ENCODE measurements at places on chromosomes 7 and 10.

GRCh38 chr10:5932345-5932744 is 42.3 kb downstream of the FBH1 start:
- DNase-seq, result no peak

GRCh38 chr7:95046494-95047240 is 139.3 kb downstream of the PPP1R9A start:
- DNase-seq, result no peak

DNA sequence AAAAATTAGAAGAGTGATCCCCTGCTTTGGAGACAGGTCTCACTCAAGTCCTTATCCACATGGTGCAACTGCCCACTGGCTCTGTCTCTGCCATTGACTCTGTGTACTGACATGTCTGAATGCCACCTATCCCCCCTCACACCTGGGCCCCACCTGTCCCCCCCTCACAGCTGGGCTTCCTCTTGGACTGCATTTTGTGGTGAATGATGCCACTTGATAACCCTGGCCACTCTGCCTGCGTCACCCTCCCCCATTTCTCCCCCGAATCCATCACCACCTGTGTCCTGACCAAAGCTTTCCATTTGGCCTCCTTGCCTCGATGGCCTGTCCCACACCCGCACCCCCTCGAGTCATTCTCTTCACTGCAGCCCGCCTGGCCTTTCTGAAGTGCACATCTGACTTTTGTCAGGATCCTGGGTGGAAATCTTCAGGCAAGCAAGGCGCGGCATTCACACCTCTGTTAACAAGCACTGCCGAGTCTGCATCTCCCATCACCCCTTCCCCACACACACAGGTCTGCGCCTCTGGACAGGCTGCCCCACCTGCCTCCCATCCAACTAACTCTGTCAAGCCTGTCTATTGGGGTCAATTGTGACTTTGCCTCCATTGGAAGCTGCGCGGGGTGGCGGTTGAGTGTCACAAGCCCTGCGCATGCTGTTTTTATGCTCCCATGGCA is 175.3 kb upstream of the KLF14 start:
- no peak for DNase-seq

DNA sequence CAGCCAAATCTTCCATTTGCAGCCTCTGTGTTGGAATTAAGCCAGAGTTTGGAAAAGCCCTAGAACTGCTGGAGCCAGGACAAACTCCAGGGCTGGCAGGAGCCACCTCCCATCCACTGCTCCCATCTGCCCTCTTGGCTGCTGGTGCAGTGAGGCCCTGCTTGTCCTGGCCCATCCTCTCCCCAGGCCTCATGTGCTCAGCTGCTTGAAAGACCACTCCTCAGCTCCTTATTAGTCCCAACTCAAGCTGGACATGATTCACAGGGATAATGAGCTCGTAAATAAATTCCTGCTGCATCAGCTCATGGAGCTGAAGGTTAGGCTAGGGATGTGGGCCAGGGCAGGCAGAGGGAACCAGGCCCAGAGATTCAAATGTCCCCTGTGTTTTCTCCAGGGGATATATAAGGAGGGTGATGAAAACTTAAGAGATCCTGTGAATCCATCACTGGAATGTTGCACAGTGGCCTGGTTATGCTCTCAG is 282.8 kb downstream of the RPS24 start:
- no peak for DNase-seq

DNA sequence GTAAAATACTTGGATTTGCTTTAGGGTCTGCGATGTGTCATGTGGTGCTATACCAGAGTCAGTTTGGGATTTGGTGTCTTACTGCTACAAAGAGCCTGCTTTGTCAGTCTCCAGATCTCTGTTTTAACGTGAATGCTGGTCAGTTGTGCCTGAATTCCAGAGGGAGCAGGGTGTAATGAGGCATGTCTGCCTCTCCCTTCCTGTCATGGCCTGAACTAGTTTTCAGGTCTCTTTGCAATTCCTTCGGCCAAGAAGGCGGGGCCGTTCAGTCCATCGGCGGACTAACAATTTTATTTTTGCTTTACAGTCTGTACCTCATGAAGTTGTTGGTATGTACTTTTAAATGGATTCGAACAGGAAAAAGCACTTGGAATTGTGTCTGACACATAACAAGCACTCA is 465.1 kb upstream of the ADARB2 start:
- no peak for DNase-seq

DNA sequence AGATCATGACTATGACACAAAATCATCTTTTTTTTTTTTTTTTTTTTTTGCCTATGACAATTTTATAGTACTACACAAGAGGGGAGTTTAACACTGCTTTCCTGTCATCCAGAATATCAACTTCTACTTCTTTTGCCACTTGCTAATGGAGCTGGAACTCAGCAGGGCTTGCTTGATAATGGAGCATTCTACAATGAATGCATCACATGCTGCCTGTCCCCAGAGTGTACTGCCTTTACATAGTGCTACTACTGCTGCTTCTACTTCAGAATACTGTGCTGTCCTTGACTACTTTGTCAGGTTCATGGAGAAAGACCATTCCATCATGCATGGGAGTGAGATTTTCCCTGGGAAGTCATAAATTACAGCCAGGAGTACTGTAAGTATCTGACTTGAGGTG is 338.6 kb upstream of the SEMA3A start:
- no peak for DNase-seq

DNA sequence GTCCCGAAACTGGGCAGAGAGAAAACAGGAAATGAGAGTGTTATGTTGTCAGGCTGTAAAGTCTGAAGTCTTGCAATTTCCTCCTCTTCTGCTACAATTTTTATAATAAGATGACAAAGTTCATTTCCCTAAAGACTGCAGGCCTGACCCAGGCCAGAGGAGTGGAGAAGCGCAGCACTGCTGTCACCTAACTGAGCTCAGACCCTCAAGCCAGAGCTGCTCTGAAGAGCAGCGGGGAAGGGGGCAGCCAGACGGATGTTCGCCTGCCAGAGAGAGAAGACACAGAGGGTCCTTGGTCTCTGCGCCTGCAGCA is 12.6 kb upstream of the AOAH start:
- no peak for DNase-seq

GRCh38 chr7:130939321-130940095 is 205.5 kb upstream of the KLF14 start:
- DNase-seq, result no peak

- no peak for DNase-seq
These were observed 50.6 kb upstream of the FZD9 start for GRCh38 chr7:73382934-73383503.

DNA sequence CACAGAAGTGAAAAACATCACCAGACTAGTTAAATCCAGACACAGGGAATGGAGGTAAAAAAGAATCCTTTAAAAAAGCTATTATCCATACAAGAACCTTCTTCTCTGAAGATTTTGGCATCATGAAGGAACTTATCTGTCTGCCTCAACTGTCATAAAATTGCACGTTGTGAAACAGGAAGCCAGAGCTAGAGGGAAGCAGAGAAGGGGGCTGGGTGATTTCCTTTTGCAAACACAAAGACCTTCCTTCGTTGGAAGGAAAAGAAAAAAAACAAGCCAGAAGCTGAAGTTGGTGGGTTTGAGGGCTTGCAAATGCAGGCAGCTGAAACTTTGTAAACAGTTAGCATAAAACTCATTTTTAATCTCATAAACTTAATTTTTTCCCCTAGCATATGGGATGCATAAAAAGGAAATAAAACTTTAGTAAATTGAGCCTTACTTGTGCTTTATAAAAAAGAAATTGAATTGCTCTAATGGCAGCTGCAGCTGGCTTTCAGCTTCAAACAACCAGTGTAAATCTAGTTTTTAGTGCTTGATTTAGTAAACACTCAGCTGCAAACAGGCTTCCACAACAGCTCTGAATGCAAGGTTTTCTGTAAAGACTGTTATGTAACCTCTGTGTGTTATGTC is 101.6 kb downstream of the OTUD1 start:
- no peak for DNase-seq

- no peak for DNase-seq
These were observed 46.7 kb upstream of the RHOBTB1 start for GRCh38 chr10:60990663-60991062.

GRCh38 chr10:42935466-42935865 is 141.4 kb upstream of the RET start:
- no peak for DNase-seq

GRCh38 chr7:16954321-16954720 is 72.5 kb upstream of the AGR3 start:
- no peak for DNase-seq

GRCh38 chr7:36683111-36683510 is 41.2 kb downstream of the AOAH start:
- no peak for DNase-seq

DNA sequence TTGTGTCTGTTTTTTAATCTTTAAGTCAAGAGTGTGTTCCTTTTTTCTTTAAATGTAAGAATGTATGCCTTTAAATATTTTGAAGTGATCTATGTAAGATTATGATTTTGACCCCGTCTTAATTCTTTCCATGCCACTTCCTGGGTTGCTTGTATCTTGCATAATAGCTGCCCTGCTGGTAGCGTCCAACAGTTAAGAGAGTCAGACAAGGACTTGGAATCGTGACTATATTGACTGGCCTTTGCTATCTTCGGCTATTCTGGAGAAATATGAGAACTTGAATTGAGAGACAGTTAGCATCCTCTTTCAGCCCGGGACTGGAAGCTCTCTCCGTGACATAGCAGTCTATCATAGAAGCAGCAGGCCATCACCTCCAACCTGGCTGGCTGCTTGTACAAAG is 13.0 kb downstream of the NRP1 start:
- no peak for DNase-seq

- DNase-seq, result no peak
These were observed 282.3 kb downstream of the KLF6 start for GRCh38 chr10:3502673-3503072.

- DNase-seq, result no peak
These were observed 137.0 kb downstream of the ETV1 start for GRCh38 chr7:13852281-13852968.

DNA sequence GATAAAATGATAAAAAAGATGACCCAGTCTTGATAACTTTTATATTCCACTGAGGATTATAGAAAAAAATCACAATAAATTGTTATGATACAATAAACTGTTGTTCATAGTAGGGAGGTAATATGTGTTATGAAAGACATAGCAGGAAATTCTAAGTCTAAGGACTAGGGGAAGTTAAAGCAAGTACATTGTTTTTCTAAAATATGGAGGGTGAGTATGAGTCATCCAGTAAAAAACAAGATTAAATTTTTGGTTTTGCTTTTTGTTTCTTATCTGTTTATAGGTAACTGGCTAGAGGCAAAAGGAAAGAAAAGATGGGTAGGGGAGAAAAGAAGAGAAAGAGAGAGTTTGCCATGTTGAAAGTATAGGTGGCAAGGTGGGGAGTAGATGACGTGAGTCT is 188.4 kb downstream of the POLR1F start:
- no peak for DNase-seq

DNA sequence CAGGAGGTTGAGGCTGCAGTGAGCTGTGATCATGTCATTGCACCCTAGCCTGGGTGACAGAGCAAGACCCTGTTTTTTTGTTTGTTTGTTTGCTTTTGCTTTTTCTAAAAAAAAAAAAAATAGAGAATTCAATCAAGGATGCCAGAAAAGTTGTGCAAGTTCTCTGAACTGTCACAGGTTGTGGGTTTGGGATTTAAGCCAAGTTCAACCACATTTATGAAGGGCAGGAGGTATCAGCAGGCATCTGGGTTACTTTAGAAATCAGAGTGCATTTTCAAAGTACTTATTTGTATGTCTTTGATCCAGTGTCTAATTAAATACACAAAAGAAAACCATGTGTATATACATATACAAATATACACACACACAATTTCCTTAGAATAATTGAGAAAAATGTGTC is 151.2 kb upstream of the MINDY3 start:
- DNase-seq, result no peak

DNA sequence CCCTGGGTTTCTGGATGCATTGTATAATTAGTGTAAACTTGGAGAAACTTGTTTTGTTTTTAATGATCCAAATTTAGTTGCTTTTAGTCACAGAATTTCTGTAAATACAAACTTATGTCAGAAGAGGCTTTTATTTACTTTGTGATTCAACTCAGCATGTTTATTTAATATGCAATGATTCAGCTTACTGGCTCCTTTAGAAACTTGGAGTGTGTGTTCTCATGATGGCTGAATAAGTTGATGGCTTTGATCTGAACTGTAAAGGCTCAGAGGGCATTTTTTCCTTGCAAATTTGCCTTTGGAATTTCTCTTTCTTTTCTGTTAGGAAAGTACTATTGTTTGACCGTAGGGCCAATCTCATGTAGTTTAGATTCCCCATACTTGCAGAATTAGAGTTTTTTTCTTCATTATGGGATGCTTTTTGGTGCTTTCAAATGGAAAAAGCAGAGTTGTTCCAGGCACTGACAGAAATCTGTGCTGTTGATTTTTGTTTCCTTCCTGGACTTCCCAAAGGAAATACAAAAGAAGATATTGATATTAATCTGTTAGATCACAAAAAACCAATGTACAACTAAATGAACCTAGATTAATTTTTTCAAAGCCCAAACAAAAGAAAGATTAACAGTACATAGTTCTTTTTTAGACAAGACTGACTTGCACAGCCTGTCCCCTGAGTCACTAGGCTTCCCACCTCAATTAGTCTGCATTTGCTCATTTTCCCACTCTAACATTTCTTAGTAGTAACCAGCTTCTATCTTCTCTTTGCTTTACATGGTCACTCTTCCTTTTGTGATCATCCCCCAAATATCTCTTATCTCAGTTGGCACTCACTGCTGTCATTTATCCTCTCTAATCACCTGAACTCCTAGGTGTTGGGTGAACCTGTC is 96.8 kb upstream of the AGR3 start:
- no peak for DNase-seq

DNA sequence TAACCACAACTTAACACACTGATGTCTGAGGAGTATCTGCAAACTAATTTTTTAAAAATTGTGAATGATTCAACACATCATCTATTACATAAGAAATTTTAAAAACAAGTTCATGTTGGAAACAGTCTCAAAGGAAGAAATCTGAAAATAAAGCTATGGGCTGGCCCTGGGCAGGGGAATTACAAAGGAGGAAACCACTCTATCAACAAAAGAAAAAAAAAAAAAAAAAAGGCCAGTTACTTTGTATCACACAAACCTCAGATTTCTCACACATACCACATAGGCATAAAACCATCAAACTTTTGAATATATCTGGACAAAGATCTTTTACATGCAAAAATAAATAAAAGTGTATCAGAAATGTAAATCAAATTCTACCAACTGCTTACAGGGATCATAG is 20.8 kb downstream of the TIAL1 start:
- DNase-seq, result no peak

DNA sequence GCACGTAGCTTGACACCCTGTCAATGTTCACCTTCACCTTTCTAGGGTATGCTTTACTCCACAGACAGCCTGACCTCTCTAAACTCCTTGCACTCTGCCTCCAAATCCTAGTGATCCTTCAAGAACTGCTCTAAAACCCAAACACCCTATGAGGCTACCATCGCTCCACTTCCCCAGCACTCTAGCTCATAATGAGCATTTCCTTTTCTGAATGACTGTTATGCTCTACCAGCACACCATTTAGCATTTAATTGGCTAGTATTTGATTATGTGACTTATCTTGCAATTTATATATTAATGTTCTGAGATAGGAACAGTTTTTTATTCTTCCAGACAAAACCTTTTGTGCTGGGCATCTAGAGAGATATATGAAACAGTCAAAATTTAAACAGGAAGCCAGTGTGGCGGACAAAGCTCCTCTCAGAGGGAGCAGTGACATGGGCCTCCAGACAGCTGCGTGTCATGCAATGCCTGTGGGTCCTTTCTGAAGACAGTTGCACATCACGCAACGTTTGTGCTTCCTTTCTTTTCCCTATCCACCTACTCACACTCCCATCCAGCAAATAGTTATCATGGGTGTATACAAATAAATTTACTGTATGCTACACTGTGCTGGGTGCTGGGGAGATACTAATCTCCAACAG is 86.3 kb downstream of the ALOX5 start:
- no peak for DNase-seq

GRCh38 chr10:100100651-100101184 is 19.0 kb upstream of the CPN1 start:
- peak; percentile 42 for DNase-seq

Data from iPS-NIHi11 (cell line).